Activated B cell treated with CpG ODN at 0.5 μM for 24 hours (primary cell): ENCODE measurements at places on chromosomes 5 and 9.

- no peak for DNase-seq
These were observed 10.2 kb downstream of the SPATA9 start for GRCh38 chr5:95672641-95673040.

DNA sequence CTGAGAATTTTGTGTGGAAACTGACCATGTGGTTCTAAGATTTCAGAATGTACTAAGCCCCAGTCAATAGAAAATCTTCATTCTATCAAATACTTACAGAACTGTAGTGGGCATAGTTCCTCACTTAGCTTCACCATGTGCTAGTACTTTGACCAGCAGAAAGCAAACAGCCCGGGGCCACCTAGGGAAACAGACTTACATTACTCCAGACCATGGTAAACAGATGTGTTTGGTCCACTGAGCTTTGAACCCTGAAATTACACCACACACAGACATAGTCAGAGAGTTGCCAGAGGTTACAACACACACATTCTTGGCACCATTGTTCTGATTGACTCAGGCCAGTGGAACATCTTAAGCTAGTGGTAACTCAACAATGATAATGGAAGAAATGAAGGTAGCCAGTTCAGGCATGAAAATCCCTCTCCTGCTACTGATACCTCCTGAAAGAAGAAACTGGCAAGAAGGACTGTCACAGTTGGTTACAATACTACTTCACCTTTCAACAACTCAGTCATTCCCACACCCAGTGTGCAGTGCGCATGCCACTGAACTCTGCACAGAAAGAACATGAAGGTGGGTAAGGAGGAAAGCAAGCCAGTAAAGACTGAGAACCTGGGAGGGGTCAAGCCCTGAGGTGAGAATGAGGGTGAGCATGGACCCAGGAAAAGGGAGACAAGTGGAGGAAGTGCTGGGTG is 18.7 kb upstream of the LECT2 start:
- DNase-seq = no peak

DNA sequence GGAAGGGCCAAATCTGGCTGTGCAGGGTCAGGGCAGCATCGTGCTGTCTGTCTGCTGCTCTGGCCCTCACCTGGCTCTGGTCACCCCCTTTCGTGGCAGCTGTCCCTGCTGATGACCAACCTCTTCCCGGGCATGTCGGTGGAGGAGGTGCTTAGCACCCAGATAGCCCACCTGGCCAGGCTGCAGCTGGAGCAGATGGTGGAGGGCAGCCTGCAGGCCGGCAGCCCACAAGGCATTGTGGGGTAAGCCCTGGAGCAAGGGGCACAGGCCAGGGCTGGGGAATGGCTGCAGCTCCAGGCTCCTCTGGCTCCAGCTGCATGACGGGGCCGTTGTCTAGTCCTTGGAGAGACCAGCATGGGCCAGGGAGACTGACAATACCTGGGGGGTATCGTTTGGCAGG is 8.2 kb downstream of the TOR2A start:
- no peak for DNase-seq

DNA sequence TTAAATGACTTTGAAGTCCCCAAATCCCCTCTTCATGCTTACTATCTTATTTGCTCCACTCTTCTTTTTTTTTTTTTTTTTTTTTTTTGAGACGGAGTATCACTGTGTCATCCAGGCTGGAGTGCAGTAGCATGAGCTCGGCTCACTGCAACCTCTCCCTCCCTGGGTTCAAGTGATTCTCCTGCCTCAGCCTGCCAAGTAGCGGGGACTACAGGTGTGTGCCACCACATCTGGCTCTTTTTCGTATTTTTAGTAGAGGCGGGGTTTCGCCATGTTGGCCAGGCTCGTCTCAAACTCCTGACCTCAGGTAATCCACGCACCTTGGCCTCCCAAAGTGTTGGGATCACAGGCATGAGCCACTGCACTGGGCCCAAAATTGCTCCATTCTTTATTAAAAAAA is 51.0 kb downstream of the ST8SIA4 start:
- DNase-seq = no peak

- no peak for DNase-seq
These were observed 22.3 kb downstream of the COL5A1 start for GRCh38 chr9:134663753-134664415.

DNA sequence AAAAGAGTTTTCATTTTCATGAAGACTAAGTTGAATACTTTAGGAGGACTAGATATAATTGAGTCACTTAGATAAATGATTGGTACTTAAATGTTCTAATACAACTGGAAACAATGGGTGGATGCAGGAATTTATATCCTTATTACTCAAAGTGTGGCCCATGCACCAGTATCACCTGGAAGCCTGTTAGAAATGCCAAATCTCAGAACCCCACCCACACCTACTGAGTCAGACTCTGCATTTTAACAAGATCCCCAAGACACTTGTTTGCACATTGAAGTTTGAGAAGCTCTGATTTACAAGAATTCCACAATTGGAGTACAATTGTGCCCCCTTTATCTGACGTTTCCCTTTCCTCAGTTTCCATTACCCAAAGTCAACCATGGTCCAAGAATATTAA is 239.0 kb downstream of the AUH start:
- DNase-seq = no peak

GRCh38 chr9:123033864-123034601 is 566 bp downstream of the GPR21 start:
- DNase-seq = no peak

DNA sequence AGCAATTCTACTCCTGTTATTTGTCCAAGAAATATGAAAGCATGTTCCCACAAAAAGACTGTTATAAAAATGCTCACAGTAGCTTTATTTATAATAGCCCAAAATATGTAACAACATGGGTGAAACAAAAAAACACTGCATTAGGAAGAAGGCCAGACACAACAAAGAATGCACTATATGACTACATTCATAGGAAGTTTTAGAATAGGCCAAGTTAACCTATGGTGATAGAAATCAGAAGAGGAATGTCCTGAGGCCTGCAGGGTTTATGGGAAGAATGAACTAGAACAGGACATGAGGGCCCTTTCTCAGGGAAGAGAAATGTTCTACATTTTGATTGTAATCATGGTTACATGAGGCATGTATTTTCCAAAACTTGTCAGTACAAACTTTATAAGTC is 24.7 kb upstream of the TAS2R1 start:
- no peak for DNase-seq

DNA sequence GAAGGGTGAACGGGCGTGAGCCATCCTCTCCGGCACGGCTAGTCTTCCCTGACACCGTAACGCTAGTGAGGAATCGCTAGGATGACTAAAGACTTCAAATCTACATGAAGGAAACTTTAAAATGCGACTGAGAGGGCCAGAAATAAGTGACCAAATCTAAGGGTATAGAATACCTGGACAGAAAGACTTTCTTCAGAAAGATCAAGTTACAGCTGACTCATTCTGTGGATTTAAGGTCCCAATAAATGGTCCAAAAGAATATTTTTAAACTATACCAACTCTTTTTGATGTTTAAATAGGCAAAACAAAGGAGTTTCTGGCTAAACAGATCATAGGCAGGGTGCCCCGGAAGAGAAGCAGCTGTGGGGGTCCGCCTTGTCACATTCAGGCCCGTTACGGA is 38.9 kb upstream of the CEP72 start:
- no peak for DNase-seq

DNA sequence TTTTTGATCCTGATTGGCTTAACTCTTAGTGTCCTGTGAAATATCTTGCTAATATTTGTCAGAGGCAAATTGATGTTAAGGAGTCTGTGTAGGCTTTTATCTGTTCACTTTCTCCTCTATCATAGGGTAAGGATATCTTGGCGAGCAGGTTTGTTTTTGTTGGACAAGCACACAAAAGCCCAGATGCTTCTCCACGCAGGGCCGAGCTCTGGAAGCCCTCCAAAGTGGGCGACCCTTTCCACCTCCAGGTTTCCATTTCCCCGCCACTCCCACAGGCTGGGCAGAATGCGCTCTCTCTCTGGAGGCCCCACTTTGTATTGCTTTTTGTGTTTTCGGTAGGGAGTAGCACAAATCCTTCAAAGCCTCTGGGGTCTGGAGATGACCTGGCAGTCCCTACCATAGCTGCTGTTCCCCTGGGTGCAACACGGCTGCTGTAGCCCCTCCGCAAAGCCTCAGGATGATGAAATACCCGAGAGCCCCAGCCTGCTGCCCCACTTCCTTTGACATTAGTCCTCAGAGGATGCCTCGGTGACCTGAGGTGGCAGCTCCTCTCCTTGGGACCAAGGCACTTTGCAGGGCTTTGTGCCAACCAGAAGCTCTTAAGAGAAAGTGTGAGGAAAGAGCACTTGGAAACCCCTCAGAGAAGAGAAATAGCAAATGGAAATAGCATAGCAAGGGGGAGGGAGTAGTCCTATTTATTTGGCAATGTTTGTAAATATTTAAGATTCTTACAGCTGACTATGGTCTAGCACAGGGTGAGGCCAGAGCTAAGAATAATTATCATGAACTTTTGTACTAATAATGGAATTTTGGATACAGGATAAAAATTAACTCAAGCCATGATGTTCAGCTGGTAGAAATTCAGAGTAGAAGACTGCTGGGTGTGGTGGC is 122.8 kb downstream of the ARHGEF28 start:
- DNase-seq = no peak
